Progenitor cell of endocrine pancreas (in vitro differentiated cells): ENCODE measurements at places on chromosomes 1 and 21.

DNA sequence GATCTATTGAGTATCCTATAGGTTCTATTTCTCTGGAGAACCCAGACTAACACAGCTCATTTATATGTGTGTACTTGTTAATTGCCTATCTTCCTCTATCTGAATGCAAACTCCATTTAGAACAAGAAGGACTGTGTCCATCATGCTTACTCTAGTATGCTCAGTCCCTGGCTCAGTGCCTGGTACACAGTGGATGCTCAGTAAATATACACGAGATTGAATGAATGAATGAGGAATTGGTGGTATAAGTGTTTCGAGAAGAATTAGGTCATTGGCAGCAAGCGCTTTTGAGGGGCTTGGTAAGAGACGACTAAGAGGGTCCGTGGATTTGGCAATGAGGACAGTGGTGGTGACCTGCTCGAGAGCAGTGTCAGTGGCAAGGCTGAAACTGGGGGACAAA is 112.5 kb downstream of the CSMD2 start:
- no peak for DNase-seq

DNA sequence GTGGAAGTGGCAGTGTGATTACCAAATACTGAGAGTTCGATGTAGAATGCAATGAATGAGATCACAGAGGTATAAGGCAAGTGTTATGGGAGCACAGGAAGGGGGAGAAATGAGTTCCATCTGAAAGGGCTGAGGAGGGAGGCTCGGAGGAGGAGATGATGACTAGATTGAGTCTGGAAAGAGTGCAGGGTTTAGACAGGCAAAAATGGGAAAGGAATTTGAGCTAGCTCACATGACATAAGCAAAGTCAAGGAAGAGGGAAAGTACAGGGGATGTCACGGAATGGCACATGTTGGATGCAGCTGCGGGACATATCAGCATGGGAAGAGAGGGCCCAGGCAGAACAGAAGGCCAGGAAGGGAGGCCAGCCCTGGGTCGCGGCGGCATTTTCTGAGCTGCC is 132.7 kb downstream of the RUNX1 start:
- no peak for DNase-seq

- no peak for DNase-seq
These were observed 105.2 kb downstream of the SUSD4 start for GRCh38 chr1:223258751-223259198.

DNA sequence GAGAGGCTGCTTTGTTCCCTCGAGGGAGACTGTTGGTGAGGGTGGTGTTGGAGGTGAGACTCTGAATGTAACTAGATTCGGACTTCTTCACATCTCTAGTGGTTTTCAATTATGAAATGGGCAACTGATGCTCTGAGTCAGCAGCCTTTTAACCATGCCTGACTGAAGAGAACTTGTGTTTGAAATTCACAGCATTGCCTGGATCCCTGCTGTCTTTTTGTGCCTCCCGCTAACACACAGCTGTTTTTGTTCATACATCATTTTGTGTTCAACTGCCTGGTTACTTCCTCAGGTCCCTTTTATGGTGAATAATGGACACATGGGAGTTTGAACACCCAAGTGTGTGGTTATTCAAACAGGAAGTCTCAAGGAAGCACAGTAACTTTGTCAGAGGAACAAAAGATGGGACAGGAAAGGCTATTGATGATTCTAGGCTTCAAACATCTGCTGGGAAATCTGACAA is 16.8 kb downstream of the LAMC1 start:
- DNase-seq = no peak

DNA sequence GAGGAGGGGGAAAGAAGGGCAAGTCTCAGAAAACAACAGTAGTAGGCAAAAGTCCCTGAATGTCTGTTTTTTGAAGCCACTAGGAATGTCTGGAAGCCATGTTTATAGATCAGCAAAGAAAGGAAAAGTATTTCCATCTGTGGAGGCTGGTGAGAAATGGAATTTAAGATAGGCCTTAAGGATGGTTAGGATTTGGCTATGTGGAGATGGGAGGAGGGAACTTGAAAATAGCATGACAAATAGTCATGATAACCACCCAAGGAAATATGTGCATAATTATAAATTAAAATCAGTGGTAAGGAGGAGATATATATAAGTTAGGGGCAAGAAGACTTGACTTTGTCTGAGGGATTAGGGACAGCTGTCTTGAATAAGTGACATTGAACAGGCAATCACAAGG is 33.8 kb upstream of the FGGY start:
- no peak for DNase-seq

- DNase-seq = no peak
These were observed 1440.3 kb downstream of the NCAM2 start for GRCh38 chr21:22438428-22439086.

DNA sequence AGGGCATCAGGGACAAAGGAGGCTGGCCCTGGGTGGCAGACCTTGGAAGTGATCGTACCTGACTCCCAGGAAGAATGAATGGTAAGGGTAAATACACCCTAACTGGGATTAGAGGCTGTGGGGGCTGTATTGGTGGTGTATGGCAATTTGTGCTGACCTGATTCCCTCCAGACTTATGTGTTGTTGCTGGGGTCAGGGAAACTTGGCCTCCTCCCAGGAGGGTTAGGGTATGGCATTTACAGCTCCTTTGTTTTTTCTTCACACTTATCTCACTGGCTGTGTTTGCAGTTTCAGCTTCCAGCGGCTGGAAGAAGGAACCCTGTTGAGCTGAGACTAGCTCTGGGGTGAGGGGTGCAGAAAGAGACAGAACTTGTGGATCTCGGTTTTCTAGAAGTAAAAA is 8.2 kb downstream of the VANGL1 start:
- DNase-seq = no peak

DNA sequence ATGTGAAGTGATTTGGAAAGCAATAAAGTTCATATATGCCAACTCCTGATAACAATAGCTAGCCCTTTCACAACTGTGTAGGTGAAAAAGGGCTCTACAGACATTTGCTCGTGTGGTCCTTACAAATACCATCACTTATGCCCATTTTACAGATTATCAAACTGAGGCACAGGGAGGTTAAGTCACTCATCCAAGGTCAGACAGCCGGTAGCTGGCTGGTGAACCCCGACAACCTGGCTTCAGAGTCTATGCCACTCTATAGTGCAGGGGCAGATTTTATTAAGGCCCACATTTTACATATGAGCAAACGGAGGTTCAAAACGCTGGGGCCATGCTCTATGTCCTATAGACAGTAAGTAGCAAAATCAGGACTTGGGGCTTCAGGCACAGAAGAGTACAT is 280.5 kb downstream of the RRAGC start:
- no peak for DNase-seq

- DNase-seq = no peak
These were observed 9.5 kb downstream of the CHIT1 start for GRCh38 chr1:203219934-203220333.

GRCh38 chr1:5296095-5296494 is 641.7 kb downstream of the AJAP1 start:
- no peak for DNase-seq

GRCh38 chr21:46207006-46207919 is 21.3 kb downstream of the LSS start:
- DNase-seq = no peak
